ENCODE measurements at places on chromosomes 11 and 22.

DNA sequence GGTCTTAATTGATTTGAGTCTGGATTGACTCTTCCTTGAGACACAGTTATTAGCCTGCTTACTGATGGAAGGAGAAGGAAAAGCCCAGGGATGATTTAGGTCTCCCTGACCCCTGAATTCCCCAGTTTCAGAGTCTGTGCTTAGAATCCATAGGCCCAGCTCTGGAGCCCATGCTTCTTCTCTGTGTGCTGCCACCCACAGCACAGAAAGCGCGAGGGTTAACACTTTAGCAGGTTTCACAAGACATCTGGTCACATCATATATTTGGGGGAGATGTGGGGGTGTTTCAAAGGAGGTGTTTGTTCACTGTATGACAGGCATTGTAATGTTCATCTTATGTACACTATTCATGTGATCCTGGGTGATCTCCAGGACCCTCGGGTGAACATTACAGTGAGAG, 107.0 kb downstream of the PPP6R3 start:
- DNase-seq = no peak

GRCh38 chr11:128210148-128210940, 377.0 kb downstream of the ETS1 start:
- DNase-seq = no peak

- no peak for DNase-seq
Observed at GRCh38 chr11:114438303-114438702, 964 bp upstream of the REXO2 start.

- peak; percentile 27 for DNase-seq
Observed at GRCh38 chr22:33919391-33920196, 682 bp downstream of the LARGE1 start.

GRCh38 chr22:46815559-46815895, 53.1 kb downstream of the TBC1D22A start:
- DNase-seq = no peak

DNA sequence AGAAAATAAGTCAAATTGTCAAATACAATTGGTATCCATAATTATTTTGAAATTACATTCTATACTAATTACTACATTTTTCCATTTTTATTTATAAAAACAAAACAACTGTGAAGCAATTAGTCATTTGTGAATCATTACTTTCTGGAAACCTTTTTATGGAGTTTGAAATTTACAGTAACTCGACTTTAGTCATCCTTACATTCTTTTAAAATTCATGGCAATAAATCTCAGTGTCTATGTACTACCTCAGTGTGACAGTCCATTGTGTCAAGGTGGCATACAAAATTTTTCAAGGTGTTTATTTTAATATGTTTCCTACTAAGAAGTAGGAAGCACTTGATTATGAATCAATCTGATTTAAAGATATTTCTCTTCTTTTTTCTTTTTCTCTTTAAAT, 1949.4 kb upstream of the RAG2 start:
- DNase-seq = no peak

DNA sequence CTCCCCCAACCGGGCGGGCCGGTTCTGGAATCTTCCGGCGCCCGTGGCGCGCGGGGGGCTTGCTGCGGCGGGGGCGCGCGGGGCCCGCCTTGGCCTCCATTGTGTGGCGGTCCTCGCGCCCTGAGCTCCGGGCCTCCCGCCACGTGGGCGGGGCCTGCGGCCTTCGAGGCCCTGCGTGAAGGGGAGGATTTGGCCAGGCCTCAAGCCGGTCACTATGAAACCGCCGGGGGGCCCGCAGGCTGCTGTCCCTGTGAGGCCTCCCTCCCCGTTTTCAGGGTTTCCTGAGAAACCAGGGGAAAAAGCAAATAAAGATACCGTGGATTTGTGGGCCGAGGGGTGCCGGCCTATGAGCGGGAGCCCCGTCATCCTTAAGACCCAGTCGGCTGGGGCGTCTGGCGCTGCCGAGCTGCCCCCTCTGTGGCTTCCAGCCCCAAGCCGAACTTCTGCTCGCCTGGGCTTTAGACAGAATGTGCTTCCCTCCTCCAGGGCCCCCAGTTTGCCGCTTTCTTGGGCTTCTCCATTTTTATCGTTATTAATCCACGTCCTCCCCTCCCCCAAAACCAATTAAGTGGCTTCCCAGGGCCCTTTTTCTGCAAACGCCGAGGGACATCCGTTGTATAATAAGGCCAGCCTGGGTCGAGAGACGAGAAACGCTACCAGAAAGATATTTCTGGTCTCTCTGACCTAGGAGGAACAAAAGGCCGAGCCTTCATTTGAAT, 602 bp downstream of the EWSR1 start:
- DNase-seq = peak; percentile 27

- DNase-seq = no peak
Observed at GRCh38 chr11:30045144-30045543, 28.3 kb upstream of the KCNA4 start.

DNA sequence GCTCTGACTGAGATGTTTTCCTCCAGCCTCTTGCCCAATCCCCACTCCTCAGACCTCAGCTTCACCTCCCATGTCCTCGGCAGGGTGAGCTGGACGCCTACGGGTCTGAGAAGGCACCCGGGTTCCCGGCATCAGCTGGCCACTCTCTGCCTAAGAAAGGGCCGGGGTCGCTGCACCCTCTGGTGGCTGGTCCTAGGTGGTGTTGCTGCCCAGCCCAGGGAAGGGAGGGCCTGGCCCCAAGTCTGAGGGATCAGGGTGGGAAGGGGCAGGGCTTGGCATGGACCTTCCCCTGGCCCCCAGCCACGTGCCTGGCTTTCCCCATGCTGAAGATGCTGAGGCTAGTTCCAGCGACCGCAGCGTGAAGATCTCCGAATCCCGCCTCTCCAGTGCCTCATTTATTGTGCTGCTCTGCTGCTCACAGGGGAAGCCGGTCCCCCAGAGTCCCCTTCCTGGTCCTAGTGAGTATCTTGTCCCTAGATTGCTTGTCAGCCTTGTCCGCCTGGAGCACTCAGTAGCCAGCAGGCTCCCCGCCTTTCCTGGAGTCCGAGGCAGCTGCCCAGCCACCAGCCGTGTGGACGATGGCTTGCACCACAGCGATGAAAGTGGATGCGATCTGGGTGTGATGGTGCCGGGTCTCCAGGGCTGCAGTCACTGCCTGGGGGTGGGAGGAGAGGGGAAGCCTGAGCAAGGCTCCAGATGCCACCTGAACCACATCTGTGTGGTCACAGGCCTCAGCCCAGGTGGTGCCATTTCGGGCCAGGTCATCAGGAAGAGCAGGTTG, 2.9 kb upstream of the GGT5 start:
- DNase-seq = peak; percentile 51

DNA sequence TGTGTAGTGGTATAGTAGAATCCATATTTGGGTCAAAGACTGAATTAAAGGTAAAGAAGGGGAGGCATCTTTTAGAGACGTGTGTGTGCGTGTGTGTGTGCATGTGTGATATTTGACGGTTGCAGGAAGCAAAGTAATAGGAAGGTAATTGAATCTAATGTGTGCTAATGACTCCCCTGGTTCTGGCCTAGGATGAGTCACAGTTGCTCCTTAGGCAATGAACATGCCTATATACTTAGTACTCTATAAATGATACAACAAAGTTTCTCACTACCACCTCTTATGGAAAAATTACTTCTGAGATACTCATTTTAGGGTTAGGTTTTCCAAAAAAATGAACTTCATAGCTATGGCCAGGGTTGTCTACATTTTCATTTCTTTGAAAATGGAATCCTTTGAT, 409.6 kb downstream of the GUCY1A2 start:
- DNase-seq = no peak

GRCh38 chr22:17562906-17563870, at the start of gene SLC25A18:
SLC25A18 (plus strand) TSS chr22:17563498; CDS start chr22:17579945, 16,447 bp downstream.
- DNase-seq = no peak

GRCh38 chr11:70713988-70714665, 315.8 kb downstream of the CTTN start:
- no peak for DNase-seq

DNA sequence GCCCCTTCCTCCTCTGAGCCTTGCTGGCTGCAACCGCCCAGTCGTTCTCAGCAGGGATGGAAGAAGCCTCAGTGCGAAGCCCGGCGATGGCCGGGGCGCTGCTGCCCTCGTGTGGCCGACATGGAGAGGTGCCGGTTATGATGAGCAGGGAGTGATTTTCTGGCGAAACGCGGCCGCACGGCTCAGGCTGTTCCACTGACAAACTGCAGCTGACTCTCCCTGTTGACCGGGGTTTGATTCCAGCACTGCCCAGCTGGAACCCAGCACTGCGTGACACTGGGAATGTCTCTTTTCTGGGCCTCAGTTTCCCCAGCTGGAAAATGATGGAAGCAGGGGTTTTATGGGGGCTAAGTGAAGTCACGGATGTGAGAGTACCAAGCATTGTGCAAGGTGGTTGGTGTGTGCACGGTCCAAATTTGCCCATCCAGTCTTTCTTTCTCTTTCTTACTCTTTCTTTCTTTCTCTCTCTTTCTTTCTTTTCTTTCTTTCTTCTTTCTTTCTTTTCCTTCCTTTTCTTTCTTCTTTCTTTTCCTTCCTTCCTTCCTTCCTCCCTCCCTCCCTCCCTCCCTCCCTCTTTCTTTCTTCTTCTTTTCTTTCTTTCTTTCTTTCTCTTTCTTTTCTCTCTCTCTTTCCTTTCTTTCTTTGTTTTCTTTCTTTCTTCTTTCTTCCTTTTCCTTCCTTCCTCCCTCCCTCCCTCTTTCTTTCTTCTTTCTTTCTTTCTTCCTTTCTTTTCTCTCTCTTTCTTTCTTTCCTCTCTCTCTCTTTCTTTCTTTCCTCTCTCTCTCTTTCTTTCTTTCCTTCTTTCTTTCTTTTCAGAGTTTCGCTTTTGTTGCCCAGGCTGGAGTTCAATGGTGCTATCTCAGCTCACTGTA, 25.8 kb upstream of the MPPED1 start:
- DNase-seq = peak; percentile 73

DNA sequence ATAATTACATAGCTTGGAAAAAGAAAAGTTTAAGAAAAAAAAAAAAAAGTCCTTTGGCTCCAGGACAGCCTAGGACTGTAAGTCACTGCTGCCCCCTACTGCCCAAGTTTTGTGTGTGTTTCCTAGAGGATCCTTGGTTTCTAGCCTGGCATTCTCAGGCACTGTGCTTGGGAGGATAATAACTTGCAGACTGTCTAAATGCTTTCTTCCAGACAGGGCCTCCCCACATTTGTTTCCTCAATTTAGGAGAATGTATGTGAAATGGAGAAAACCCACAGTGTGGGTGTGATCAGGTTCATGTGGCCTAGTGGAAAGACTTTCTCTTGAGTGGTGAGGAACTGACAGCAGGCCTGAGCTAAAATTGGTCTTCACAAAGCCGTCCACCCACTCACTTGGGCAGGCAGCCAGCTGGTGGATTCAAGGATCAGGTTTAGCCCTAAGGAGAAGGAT, 191.0 kb downstream of the NAV2 start:
- no peak for DNase-seq

DNA sequence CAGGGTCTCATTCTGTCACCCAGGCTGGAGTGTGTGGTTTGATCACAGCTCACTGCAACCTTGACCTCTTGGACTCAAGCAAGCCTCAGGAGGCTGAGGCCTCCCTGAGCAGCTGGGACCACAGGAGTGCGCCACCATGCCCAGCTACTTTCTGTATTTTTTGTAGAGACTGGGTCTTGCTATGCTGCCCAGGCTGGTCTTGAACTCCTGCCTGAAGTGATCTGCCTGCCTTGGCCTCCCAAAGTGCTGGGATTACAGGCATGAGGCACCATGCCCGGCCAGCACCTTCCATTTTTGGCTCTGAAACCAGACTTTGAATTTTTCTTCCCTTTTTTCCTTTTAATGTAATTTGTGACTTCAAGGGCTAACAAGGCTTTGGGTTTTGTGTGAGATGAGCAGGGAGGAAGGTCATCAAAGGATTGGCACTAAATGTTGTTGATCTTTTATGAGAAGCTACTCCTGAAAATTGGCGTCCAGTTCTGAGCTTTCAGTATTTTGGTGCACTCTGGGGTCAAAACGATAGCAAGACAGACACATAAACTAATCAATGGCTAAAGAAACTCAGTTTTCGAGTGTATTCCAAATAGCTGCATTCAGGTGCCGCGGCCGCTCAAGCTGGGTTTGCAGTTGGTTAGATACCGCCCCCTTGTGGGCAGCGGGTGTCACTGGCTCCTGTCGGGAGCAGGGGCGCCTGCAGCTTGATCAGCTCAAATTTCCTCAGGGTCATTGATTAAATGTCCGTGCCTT, 51.9 kb upstream of the CLMP start:
- DNase-seq = peak; percentile 74

DNA sequence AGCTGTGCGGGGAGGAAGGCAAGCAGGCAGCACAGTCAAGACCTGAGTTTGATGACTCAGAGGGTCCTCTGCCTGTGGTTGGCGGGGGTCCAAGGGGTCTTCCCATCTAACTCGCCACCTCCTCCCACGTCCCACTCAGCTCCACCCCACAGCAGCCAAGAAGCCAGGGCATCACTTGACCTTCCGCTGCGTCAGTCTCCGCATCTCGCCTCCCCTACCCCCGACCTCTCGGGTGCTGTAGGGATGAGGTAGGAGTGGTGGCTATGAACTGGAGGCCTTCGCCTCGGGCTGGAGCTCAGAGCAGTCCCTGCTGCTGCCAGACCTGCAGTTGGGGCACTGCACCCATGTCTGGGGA, 90.6 kb downstream of the CDKN1C start:
- no peak for DNase-seq

GRCh38 chr22:49270595-49271368, 556.9 kb downstream of the BRD1 start:
- no peak for DNase-seq

DNA sequence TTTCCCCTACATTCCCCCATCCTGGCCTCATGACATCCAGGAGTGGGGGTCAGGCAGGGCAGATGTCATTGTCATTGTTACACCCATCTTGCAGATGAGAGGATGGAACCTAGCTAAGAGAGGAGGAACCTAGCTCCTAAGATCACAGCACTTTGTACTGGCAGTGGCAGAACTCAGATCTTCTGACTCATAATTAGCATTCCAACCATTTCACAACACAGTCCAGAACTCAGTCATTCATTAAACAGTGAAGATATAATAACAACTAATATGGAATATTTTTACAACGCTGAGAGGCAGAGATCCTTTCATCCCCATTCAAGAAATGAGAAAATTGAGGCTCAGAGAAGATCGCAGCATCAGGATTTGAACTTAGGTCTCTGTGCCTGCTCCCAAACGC, 127.8 kb downstream of the CHST1 start:
- DNase-seq = no peak

DNA sequence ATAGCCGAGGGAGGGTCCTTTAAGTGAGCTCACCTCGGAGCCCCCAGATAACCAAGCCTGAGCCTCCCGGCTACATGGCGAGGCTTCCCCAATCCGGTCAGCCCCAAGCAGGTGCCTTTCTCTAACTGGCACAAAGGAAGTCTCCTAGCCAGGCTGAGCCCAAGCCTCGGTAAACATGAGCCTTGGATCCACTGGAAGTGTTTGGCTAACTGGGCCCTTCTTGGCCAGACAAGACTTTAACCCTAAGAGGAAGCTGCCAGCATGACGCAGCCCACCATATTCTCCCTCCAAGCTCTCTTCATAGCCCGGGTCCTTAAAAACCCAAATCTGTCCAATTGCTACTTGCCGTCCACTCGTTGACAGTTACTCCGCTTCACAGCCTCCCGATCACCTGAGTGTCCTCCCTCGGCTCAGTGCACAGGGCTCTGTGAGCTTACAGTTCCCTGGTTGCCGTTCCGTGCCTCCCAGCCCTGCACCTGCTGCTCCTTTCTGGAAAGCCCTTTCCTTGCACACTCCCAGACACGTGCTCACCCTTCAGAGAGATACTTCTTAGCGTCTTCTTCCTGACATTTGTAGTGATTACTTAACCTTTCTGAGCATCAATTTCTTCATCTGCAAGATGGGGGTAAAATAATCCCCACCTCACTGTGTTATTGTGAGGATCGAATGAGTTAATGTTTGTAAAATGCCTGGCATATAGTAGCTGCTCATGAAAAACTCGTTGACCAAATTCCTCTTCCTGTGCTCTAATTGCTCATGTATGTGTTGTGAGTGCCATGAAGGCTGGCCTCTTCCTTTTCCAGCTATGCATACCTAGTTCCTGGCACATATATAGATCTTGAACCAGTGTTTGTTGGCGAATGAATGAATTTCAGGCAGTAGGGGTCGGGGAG, 25.6 kb downstream of the TXN2 start:
- no peak for DNase-seq

Measured in CD4-positive, alpha-beta T cell treated with Interleukin-15 for 1 hour (primary cell).